Activated CD4-positive, alpha-beta memory T cell treated with anti-CD3 and anti-CD28 coated beads, Interleukin-2, amount 10 ng/mL, durations not matched to agents 7 days and 5 days (primary cell): ENCODE measurements at places on chromosomes 2 and 18. TPM values are rescaled to one million over a fixed set of nuclear protein-coding genes. Genes with fewer than 3 reads are reported as not detected.
A peak's percentile ranks its signal among the peaks of the same experiment; 100 is the strongest.

The FSIP2 gene
- total RNA-seq: not detected

The INO80C gene
- 18.8 TPM for total RNA-seq

- no peaks in the 10 kb centered on the region for H3K27me3 ChIP-seq
- no peaks in the 10 kb centered on the region for H3K36me3 ChIP-seq
- no peak for DNase-seq
- H3K4me1 ChIP-seq: no peaks in the 10 kb centered on the region
- H3K27ac ChIP-seq: no peak overlapping the region
These were observed 65.7 kb downstream of the SLC8A1 start for GRCh38 chr2:40386177-40386576.

DNA sequence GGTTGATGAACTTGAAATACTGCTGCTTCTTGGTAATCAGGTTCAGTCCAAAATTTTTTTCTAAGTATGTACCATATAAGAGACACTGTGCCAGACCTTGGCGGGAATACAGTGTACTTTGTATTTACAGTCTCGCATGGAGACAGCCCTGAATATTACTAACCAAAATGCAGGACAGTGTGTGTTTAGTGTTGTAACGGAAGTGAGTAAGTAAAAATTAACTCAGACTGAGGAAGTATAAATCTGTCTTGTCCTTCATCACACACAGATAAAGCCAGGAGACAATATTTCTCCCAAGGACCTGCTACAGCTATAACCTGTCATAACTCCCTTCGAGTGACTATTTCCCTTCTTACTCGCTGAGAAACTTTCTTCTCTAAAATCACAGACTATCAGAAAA lies 76.9 kb downstream of the ACTR3 start:
- peaks cover 4% of the 10 kb centered on the region for H3K4me1 ChIP-seq
- DNase-seq: no peak
- H3K4me3 ChIP-seq: no peak overlapping the region

- peaks cover 6% of the 10 kb centered on the region for H3K27me3 ChIP-seq
- DNase-seq: no peak
- H3K36me3 ChIP-seq: peaks cover 12% of the 10 kb centered on the region
- peaks cover 19% of the 10 kb centered on the region for H3K4me1 ChIP-seq
- peak overlapping the region; percentile 82 for H3K4me3 ChIP-seq
- H3K27ac ChIP-seq: peak overlapping the region; percentile 42
These were observed 1.6 kb downstream of the SLC66A2 start for GRCh38 chr18:79949697-79950487.

DNA sequence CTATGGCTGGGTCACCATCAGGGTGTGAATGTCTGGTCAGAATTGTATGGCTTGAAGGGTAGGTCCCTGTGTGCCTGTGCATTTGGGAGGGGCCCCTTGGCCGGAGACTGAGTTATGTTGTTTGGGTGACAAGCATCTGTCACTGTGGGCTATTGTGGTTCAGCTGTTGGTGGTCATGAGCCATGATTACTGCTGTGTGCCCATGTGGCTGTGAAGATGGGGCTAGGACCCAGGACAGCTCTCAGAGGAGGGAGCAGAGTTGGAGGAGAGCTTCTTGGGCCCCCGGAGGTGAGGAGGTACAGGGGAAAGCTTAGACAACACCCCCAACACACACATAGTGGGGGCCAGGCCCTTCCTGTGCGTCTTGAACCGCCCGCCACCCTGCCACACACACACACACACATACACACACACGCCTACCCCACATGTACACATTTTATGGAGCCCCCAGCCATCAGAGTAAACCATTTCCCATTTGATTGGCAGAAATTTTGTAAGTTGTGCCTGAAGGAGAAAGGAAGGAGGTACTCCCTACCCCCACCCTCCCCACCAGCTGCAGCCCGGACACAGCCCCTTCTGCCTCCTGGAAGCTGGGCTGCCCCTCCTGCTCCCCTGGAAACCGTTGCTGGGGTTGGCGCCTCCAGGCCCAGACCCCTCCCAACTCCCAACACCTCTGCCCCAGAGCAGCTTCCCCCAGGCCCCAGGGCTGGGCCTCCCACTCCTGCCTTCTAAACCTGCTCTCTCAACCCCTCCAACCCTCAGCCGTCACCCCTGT lies 2.0 kb downstream of the GAREM2 start:
- H3K27ac ChIP-seq: no peak overlapping the region
- no peak for DNase-seq
- H3K4me3 ChIP-seq: no peak overlapping the region
- H3K27me3 ChIP-seq: peaks cover 45% of the 10 kb centered on the region
- peaks cover 20% of the 10 kb centered on the region for H3K4me1 ChIP-seq
- peaks cover 3% of the 10 kb centered on the region for H3K36me3 ChIP-seq

GRCh38 chr2:12716282-12717190 lies at the start of gene TRIB2:
TSS of gene TRIB2 (plus strand) at chr2:12716936. CDS start at chr2:12718308, 1,372 bp downstream.
- H3K36me3 ChIP-seq: peaks cover 23% of the 10 kb centered on the region
- H3K4me1 ChIP-seq: peaks cover 46% of the 10 kb centered on the region
- peak within 1 kb of the TSS; percentile 89 for H3K4me3 ChIP-seq
- peak within 1 kb of the TSS; percentile 92 for H3K27ac ChIP-seq
- DNase-seq: peak; percentile 91

GRCh38 chr2:229387866-229388265 lies 116.8 kb upstream of the PID1 start:
- no peak overlapping the region for H3K4me3 ChIP-seq
- H3K36me3 ChIP-seq: no peaks in the 10 kb centered on the region
- DNase-seq: no peak
- no peak overlapping the region for H3K27ac ChIP-seq
- no peaks in the 10 kb centered on the region for H3K4me1 ChIP-seq
- H3K27me3 ChIP-seq: no peaks in the 10 kb centered on the region
